ENCODE measurements at places on chromosomes 6 and 20. TPM values are rescaled to one million over a fixed set of nuclear protein-coding genes. Genes with fewer than 3 reads are reported as not detected.

Gene HFE
- 7.4 TPM for total RNA-seq

Gene GTSF1L
- not detected for total RNA-seq

Gene IMPG1
- total RNA-seq: not detected

Gene REM1
- total RNA-seq: not detected

Gene SNX21
- total RNA-seq: 90.7 TPM

Gene CCM2L
- not detected for total RNA-seq

Gene TULP4
- 131 TPM for total RNA-seq
